ENCODE measurements at places on chromosomes 2 and 18. TPM values are rescaled to one million over a fixed set of nuclear protein-coding genes. Genes with fewer than 3 reads are reported as not detected.

Gene REG1B
- total RNA-seq, result not detected

Gene TEKT4
- not detected for total RNA-seq

Gene MAP4K4
- 157 TPM for total RNA-seq

Gene PLCL1
- total RNA-seq, result 2.0 TPM

Gene ICA1L
- total RNA-seq, result 2.1 TPM

Gene GREB1L
- total RNA-seq, result 3.1 TPM

Gene CCDC102B
- 0.49 TPM for total RNA-seq

Gene DPP4
- 20.2 TPM for total RNA-seq

Gene RGPD4
- not detected for total RNA-seq

Gene RSAD2
- 15.7 TPM for total RNA-seq

Gene MC2R
- total RNA-seq, result not detected

Gene FTCDNL1
- total RNA-seq, result 0.93 TPM

Gene GAREM1
- total RNA-seq, result 0.53 TPM

Gene CYRIA
- total RNA-seq, result 10.2 TPM

Gene IGFBP2
- total RNA-seq, result 248 TPM

Gene C2orf66
- not detected for total RNA-seq

Gene RBM45
- total RNA-seq, result 12.4 TPM

Gene MYO5B
- total RNA-seq, result 2.1 TPM

Gene KCNE4
- 0.07 TPM for total RNA-seq

Gene EMILIN1
- 7.2 TPM for total RNA-seq

Gene ARHGAP28
- 2.1 TPM for total RNA-seq

Gene SCN7A
- total RNA-seq, result not detected

Gene AFF3
- 0.49 TPM for total RNA-seq

Gene ATP8B1
- total RNA-seq, result 54.6 TPM

Gene PLGLB1
- total RNA-seq, result 0.20 TPM

Gene CHST9
- total RNA-seq, result not detected

Gene RAB27B
- under 0.01 TPM for total RNA-seq

Gene TFPI
- total RNA-seq, result 145 TPM

Gene ITPRIPL1
- total RNA-seq, result 3.2 TPM

Gene ZC3H6
- total RNA-seq, result 1.2 TPM

Gene RASGRP3
- 68.6 TPM for total RNA-seq

Gene DSG4
- not detected for total RNA-seq

Gene PRPF40A
- 90.7 TPM for total RNA-seq

Gene FER1L5
- not detected for total RNA-seq

Gene DOK6
- total RNA-seq, result under 0.01 TPM

Gene IL36G
- not detected for total RNA-seq

Gene PCARE
- total RNA-seq, result not detected

Gene TMEM150A
- total RNA-seq, result 13.6 TPM

Gene FAM110C
- not detected for total RNA-seq

Gene FOXI3
- not detected for total RNA-seq

Gene ITM2C
- total RNA-seq, result 1.9 TPM

Gene EVA1A
- total RNA-seq, result 78.1 TPM

Gene C1QL2
- total RNA-seq, result not detected

Gene IL1F10
- not detected for total RNA-seq

Measured in mammary microvascular endothelial cell (primary cell).